ENCODE measurements at places on chromosomes 4 and X.

DNA sequence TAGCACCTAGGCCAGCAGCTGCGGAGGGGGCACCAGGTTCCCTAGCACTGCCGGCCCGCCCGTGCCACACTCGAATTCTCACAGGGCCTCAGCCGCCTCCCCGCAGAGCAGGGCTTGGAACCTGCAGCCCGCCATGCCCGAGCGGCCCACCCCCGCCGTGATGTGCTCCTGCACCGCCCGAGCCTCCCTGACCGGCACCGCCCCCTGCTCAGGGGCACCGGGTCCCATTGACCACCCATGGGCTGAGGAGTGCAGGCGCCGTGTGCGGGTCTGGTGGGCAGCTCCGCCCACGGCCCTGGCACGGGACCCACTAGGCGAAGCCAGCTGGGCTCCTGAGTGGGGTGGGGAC lies 35.4 kb upstream of the ENPP6 start:
- DNase-seq = no peak

- no peak for DNase-seq
Observed at GRCh38 chr4:24574236-24574635, 10.1 kb downstream of the DHX15 start.

DNA sequence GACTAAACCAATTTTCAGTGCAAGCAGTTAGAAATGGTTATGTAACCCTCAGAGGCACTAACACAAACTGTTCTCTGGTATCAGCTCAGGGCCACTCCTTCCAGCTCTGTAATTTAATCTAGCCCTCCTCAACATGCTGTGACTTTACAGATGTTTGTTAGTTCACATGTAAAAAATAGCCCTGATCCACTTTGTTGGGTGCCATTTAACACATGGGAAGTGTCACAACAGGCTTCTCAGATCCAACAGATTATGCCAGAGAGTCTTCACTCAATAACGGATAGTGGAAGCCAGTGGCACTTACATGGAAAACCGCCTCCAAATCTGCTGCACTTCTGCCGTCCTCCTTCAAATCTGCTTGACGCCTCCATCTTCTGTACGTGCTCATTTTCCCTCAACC lies 51.6 kb downstream of the ATP8A1 start:
- no peak for DNase-seq

- DNase-seq = no peak
Observed at GRCh38 chr4:188196134-188196735, 57.0 kb downstream of the TRIML1 start.

DNA sequence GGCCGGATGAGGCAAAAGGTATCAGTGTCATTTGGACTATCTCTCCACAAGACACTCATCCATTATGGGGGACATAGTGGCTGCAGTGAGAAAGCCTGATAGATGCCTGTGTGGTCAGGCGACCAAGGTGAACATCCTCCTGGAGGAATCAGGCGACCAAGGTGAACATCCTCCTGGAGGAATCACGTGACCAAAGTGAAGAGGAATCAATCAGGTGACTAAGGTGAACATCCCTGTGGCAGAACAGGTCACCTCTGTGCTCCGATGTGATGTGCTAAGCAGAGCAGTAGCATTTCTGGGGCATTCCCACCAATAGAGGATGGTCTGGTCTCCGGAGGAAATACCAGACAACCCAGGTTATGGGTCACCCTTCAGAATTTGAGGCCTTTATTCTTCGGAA lies 44.0 kb downstream of the RNF212 start:
- no peak for DNase-seq

GRCh38 chr4:137451172-137451825 lies 81.0 kb downstream of the PCDH18 start:
- DNase-seq = no peak

Measured in GM03348 (cell line).